ENCODE measurements at places on chromosomes 13 and 19.

- no peak for DNase-seq
Observed at GRCh38 chr13:104691767-104692467, 1625.7 kb upstream of the SLC10A2 start.

- no peak for DNase-seq
Observed at GRCh38 chr13:49454388-49455006, 10.4 kb downstream of the SETDB2 start.

DNA sequence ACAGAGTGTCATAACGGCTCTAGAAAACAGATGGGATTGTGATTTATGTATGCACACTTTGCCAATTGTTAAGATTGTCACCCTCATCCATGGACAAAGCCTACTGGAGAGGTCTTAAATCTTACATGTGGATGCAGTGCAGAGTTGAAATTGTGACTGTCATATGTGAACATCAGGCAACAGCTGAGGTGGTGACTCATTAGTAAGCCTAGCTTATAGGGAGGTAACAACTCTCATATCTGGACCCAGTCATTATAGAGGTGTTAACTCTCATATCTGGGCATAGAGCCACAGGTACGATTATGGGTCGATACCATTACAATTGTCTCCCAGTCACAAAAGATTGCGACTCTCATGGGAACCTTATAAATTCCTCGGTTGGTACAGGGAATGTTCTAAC, 29.8 kb upstream of the ZNF254 start:
- DNase-seq = no peak

- no peak for DNase-seq
Observed at GRCh38 chr13:106139377-106139776, 396.1 kb downstream of the EFNB2 start.

DNA sequence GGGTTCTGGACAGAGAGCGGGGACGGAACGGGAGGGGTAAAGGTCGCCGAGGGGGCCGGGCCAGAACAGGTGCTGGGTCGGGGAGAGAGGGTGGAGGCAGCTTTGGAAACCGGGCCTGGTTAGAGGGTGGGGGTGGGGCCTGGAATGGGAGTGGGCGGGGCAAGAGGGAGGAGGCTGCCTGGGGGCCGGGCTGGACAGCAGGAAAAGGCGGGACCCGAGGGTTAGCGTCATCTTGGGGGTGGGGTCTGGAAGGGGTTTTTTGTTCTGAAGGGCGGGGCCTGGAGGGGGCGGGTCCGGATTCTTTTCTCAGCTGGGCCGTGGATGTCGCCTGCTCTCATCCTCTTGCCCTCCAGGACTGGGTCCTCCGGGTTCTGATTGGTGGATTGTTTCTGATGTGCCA, 4.3 kb upstream of the ZNF813 start:
- no peak for DNase-seq

- no peak for DNase-seq
Observed at GRCh38 chr19:40960062-40960685, 30.9 kb upstream of the CYP2B6 start.

- no peak for DNase-seq
Observed at GRCh38 chr13:28204043-28204442, 65.7 kb downstream of the PAN3 start.

DNA sequence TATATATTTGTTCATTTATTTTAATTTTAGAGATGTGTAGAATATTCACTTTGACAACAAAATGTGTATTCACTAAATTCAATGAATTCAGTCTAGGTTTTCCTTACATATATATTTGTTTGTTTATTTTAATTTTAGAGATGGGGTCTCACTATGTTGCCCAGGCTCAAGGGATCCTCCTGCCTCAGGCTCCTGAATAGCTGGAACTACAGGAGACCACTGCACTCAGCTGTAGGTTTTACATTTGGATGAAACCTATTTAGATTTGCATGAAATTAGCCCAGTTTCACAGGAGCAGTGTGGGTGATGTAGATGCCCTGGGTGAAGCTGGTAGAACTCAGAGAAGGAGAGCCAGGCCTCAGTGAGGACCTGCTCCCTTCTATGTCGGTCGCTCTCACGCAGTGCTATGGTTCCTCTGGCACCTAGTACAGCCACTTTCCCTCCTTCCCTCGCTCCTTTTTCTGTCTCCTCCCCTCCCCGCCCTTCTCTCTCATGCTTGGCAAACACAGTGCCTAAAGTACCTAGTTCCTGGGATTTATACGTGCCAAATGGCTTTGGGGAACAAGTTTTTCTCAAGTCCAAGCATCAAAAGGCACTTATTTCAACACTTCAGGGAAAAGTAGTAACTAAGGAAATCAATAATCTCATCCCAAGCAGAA, 14.7 kb upstream of the HMGB1 start:
- no peak for DNase-seq

GRCh38 chr13:45925151-45925550, 73.6 kb upstream of the SIAH3 start:
- no peak for DNase-seq

GRCh38 chr13:89550938-89551337, 1796.5 kb upstream of the MIR17HG start:
- no peak for DNase-seq

DNA sequence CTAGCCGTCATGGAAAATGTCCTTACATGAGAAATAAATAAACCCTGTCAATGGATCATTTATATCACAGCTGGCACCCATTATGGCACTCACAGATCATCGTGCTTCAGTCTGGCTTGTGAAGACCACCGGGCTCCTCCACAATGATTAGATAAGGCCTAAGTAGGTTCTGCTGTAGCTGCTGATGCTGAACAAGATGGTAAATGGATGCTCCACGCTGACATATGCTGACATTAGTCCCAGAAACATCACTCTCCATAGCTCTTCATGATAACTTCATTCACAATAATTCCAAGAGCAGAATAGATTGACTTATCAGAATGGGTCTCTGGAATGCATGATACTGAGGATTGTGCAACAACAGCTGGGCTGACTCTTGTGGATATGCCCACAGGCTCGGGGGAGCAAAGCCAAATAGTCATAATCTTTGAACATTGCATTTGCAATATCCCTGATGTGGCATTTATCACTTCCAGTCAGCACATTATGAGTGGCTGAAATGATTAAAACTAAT, 63.8 kb upstream of the RXFP2 start:
- DNase-seq = no peak

DNA sequence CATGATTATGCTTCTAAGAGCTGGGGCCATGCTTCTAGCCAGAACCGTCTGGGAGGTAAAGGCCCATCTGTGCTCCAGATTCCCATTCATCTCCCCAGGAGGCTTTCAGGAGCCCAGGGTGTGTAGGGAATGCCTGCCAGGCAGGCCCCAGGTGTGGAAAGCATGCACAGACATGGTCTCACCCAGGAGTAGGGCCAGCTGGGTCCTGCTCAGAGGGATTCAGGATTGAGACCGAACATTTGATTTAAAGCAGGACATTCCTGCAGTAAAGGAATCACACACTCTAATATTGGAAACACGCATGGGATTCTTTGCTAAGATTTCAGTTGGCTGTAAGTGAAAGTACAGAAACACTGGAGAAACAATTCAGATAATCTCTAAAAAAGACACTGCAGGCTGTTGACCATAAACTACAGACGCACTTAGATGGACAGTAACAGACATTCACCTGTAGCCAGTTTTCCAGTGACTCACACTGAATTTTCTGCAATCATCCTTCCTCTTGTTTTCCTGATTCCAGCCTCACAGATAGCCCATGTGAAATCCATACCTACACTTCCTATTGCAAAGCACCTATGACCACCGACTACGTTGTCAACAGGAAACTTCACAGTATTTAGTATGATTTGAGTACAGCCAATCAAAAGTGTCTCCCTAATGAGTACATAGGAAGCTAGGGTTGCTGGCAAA, 257.8 kb downstream of the TBC1D4 start:
- DNase-seq = no peak

- no peak for DNase-seq
Observed at GRCh38 chr13:98370806-98371515, 193.9 kb upstream of the RNF113B start.

- DNase-seq = no peak
Observed at GRCh38 chr13:106110241-106110855, 425.1 kb downstream of the EFNB2 start.

DNA sequence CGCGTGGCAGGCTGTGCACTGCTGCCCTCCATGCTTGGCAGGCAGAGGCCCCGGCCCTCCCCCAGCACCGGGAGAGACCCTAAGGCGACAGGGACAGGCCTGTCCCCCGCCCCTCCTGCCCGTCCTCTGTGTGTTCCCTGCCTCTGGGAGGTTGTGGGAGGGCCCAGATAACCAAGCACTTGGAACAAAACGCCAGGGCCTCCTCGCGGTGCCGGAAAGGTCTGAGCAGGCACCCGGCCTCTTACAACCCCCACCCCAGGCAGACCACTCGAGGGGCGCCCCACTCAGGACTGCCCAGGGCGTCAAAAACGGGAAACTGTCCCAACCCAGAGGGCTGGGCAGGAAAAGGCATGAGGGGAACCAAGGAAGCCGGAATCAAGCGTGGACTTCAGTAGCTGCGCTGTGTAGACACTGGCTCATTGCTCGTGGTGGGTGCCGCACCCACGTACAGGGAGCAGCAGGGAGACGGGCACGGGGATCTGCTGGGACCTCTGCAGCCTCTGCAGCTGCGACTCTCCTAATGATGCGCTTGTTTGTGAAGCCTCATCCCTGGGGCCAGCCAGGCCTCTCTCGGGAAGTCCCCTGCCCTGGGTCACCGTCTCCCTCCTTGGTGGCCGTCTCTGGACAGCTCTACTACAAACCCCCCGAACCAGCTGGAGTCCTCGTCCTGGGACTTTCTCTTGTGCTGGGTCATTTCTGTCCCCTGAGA, 20.0 kb downstream of the GNA11 start:
- DNase-seq = no peak

DNA sequence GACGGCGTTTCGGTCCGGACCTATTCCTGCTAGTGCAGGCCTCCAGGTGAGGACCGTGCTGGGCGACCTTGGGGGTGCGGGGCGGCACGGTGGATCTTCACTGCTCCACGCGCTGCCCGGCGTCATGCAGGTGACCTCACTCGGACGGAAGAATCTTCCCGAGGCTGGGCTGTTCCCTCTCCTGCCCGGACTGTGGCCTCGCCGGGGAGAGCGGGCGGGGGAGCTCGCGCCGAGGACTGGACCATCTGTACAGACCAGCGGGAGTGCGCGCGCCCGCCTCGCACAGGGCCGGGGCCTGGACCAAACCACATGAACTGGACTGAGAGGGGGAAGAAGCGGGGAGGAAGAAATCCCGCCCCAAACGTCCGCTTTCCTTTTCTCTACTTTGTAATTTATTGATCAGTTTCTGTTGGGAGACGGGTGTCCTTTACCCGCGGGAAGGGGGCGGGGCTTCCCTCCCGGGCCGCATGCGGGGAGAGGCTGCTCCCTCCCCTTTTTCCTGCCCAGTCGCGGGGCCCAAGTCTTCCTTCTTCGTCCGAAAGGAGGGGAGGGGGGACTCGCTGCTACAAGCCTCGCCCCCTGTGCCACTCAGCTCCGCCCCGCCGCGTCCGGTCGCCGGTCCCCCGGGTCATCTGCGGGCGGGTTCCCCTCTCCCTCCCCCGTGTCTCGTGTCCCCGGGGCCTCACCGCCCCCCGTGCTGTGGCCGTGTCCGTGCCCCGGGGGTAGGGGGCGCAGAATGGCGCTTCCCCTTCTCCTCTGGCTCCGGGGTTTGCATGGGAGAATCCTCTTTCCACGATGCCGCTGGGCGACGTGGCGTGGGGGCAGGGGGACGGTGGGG, 4.9 kb downstream of the HRC start:
- DNase-seq = no peak

- DNase-seq = no peak
Observed at GRCh38 chr13:98918771-98919170, 59.1 kb downstream of the DOCK9 start.

- DNase-seq = no peak
Observed at GRCh38 chr13:98475522-98475921, 101.4 kb downstream of the STK24 start.

DNA sequence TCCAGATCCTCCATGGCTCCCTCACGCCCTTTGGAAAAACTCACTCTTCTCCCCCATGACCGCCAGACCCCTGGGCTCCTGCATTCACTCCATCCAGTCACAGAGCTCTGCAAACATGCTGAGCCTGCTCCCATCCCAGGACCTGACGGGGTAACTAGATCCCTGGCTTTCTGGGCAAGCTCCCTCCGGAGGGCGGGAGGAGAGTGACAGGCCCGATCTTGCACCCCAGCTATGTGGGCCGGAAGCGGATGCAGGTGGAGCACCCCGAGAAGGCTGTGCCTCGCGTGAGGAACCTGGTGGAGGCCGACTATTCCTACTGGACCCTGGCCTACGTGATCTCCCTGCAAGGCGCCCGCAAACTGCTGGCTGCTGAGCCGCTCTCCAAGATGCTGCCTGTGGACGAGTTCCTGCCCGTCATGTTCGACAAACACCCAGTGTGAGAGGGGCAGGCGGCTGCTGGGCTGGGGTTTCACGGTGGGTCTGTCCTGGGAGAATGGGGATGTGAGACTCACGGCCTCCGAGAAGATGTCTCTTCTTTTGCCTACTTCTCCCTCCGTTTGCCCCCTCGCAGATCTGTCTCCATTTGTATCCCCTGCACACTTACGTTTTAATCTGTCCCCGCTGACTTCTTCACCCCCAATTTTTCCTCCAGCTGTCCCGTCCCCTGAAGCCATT, 25.2 kb downstream of the COLGALT1 start:
- DNase-seq = no peak
